Right lobe of liver (tissue), 6 donors: ENCODE measurements at places on chromosomes 2 and 18.

DNA sequence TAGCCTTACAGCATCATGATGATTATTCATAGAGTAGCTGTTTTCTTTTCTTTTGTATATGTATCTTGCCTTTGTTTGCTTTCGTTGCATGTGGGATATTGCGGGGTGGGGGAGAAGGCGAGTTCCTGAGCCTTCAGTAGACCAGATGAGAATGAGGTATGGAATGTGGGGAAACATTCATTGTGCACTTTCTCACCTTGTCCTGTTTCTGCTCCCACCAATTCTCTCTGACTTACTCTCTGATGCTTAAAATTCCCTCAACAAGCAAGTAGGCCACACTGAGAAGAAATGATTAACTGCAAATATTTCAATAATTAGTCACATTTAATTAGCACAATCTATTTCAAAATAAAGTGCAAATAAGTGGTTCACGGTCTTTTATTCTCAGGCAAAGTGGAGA lies 31.0 kb downstream of the GKN2 start:
- no peak for DNase-seq

- no peak for DNase-seq
Measured at GRCh38 chr2:146240391-146240790, 1604.4 kb upstream of the ACVR2A start.

GRCh38 chr18:31619291-31619690 lies 27.6 kb downstream of the TTR start:
- DNase-seq: no peak

- DNase-seq: no peak
Measured at GRCh38 chr18:22466608-22467395, 49.1 kb upstream of the CTAGE1 start.

DNA sequence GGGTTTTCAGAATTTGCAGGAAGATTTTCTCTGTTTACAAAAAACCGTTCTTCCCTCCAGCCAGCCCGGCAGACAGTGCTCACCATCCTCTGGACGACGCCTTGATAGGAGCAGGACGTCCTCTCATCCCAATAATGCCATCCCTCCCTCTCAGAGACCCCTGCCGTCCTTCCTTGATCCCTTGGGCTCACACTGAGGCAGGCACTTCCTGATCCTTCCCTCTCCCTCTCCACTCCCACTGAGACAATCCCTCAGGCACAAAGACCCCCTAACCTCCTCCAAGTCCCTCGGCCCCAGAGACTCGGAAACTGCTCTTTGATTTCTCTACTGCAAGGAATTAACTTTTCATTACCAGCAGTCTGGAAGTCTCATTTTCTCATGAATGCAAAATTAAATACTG lies 42.5 kb downstream of the PAX3 start:
- DNase-seq: no peak

GRCh38 chr2:98099939-98100743 lies 13.2 kb downstream of the VWA3B start:
- DNase-seq: no peak

- no peak for DNase-seq
Measured at GRCh38 chr2:191612496-191612895, 65.4 kb upstream of the NABP1 start.

DNA sequence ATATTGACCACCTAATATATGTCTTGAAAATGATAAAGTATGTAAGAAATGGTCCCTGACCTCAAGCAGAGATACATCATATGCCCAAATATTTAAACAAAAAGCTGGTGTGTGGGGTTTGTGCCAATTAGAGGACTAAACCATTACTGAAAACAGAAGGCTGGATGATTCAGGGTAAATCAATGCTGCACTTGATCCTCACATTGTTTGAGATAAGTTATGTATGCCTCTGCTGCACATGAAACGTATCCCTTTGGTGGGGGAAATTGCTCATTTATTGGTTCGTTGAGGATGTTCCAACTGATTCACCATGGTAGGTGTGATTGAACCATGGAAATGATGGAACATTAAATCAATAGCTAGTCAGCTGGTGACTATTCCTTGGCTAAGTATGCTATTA lies 24.7 kb upstream of the DARS1 start:
- no peak for DNase-seq

GRCh38 chr2:38060236-38061018 lies 15.5 kb downstream of the CYP1B1 start:
- DNase-seq: no peak

DNA sequence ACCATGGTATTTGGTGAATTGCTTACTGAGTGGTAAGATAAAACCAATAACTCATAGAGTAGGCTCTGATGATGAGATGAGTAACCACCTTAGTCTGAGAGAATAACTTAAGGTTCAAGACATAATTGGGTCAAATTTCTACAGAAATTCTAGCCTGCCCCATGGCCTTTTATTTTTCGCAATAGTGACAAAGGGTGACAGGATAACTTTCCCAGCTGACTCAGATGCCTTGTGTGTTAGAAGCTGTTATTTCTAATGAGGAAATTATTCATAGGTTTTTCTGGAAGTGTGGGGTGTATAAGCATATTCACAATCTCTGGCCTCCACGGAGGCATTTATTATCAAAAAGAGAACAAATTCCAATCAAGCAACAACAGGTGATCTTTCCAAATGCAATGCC lies 159.0 kb downstream of the NUP35 start:
- no peak for DNase-seq

GRCh38 chr2:123644053-123644452 lies 381.0 kb upstream of the CNTNAP5 start:
- DNase-seq: no peak

DNA sequence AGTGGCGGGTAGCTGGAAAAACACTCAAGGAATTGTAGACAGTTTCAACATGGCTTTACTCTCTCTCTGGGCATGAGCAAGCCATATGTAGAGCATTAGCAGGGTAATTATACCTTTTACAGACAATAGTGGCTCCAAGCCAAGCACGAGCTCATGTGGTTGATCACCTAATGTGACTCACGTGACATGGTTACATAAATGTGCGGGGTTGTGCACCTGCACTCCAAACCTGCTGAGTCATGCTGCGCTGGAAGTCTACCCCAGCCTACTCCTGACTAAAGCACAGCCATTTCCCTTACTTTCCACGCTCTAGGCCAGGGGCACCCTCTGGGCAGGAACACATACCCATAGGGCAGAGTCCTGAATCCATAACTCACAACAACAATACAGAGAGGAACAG lies 232.8 kb downstream of the MBD5 start:
- DNase-seq: no peak

DNA sequence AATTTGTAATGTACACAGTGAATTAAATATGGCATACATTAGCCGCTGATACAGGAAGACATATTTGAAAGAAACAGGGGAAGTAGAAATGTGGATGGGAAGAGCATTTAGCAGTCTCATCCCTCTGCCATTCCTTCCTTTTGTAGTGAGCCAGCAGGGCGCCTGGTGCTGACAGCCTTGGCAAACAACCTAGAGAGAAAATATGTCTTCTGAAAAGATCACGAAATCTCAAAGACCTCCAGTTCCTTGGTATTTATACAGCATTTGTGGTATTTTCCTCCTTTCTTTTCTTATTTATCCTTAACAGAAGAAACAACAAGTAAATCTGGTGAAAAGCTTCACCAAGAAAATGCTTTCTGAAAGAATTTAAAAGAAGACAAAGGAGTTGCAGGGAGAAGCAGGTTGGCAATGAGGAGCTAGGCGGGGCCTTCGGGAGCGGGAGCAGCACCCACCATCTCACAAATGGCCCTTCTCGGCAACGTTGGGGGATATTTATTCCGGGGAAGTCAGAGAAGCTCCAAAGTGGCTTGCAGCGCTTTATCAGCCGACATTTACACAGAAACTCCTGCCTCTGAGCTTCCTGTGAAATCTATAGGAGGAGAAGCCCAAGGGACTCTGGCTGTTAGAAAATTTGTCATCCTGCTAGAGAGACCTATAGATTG lies 406.1 kb upstream of the NRP2 start:
- no peak for DNase-seq

- DNase-seq: no peak
Measured at GRCh38 chr18:11819938-11820337, 31.3 kb upstream of the CHMP1B start.

GRCh38 chr18:2197946-2198345 lies 373.4 kb downstream of the METTL4 start:
- no peak for DNase-seq
